ENCODE measurements at places on chromosomes 11 and 22.
A peak's percentile ranks its signal among the peaks of the same experiment; 100 is the strongest.

DNA sequence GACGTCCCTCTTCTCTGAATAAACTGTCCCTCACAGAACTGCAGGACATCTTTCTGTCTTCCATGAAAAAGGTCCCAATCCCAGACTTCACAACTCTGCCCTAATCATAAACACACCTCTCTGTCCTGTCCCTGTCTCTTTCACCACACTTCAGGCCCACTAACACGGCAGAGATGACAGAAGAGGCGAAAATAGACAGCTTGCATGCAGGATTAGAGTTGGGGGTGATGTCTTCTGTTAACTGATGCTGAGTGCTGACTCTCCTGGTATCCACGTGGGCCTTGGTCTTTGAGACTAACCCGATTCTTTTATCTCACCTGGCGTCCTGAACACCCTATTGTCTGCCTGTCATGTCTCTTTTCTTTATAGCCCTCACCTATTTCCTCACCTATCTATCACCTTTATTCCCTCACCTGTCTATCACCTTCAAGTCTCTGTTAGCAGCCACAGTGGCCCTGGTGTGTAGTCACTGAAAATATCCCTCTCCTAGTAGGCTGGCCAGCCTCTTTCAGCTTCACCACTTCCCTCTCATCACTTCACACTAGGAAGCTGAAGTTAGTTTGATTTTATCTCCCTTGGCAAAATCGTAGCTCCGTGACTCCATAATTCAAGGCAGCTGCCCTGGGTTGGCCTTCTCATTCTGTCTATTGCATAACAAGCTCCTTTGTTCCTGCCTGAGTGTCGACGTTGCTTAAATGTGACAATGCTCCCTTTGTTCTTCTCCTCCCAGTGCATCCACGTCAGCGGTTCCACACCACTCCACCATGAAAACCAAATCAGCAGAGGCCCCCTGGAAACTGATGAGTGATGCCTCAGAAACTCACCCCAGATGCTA is 30.6 kb upstream of the DRD2 start:
- no peak for DNase-seq

- no peak for DNase-seq
These were observed 47.2 kb downstream of the CCDC34 start for GRCh38 chr11:27315836-27316235.

DNA sequence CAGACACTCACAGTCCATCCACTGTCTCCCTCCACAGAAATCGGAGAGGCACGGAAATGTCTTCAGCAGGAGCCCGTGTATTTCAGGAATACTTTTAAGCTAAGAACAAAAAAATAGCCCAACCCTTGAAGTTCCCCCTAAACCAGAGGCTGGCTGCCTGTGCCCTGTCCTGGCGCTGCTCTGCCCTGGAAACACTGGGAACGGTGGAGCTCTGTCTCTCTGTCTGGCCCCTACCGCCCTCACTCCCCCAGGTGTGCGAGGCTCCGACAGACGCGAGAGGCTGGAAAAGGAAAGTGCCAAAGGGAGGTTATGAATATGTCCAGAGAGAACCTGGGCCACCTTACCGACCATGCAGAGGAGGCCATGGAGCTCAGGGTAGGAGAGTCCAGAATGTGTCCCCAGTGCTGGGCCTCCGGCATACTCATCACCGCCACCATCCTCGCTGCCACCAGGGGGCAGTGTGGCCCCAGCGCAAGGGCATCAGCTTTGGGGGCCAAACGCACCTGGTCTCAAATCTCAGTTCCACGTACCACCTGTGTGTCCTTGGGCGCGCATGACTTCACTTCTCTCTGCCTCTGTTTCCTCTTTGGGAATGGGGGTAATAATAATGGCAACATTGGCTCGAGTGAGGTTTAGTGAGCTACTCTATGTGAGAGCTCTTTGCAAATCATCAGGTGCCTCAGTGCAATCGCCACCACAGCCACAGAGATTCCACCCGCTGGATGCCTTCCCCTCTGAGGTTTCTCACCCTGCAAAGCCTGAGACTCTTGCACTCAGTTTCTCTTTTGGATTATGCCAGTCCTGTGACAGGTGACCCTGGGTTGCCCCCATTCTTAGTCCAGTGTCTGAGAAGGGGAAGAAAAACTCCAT is 10.4 kb upstream of the SLCO2B1 start:
- DNase-seq: peak; percentile 74

GRCh38 chr11:78935398-78936068 is 360.9 kb upstream of the NARS2 start:
- DNase-seq: no peak

DNA sequence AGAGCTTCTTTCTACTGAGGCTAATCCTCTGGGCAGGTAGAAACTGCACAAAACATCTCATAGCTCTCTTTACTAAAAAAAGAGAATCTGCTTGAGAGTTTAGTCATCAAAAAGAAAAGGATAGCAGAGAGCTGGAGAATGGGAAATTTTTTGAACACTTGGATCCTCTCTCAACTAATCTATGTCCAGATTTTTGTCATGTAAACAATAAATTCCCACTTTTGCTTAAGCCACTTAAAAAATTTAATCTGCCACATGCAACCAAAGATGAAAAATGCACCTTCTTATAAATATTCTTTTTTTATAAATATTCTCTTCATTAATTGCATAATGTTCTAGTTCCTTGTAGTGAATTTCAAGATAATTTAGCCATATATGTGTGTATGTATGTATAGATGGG is 10.5 kb downstream of the OR5D16 start:
- no peak for DNase-seq

DNA sequence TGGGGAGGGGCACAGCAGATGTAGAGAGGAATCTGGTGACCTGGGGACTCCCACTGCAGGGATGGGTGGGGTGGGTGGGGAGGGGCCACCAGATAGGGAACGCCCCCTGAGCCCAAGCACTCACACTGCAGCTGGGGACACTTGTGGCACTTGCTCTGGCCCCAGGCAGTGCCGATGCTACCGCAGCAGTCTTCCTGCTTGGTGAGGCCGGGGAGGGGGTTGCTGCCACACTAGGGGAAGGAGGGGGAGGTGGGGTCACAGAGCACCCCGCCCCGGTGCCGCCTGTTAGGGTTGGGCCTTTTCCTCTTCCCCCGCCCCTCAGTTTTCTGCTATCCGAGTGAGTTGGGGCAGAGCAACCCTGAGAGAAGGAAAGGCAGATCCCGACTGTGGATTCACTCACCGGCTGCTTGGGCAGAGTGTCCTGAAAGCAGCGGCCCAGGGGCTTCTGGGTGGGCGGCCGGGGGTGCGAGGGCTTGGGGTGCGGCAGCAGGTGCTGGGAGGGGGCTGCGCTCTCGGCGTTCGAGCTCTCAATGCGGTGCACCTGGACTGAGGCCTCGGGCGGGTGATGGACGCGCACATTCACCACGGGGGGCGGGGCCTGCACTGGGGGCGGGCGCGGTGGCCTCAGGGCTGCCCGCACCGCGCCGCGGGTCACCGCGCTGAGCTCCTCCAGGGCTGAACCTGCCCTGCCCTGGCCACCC is 4.7 kb downstream of the LTBP3 start:
- DNase-seq: peak; percentile 74

- no peak for DNase-seq
These were observed 23.1 kb upstream of the USP47 start for GRCh38 chr11:11818529-11819121.

- DNase-seq: no peak
These were observed 5.0 kb upstream of the FGF19 start for GRCh38 chr11:69708736-69709401.

DNA sequence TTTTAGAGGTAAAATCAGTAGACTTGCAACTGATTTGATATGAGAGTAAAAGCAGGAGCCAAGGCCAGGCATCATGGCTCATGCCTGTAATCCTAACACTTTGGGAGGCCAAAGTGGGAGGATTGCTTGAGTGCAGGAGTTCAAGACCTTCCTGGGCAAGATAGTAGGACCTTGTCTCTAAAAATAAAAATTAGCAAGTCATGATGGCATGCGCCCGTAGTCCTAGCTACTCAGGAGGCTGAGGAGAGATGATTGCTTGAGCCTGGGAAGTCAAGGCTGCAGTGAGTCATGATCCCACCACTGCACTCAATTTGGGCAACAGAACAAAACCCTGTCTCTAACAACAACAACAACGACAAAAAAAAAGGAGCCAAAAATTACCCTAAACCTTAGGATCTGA is 13.5 kb downstream of the SGSM3 start:
- DNase-seq: no peak

- DNase-seq: no peak
These were observed 10.0 kb upstream of the CCDC83 start for GRCh38 chr11:85845124-85845631.

GRCh38 chr11:128859563-128860441 is 7.3 kb downstream of the KCNJ1 start:
- DNase-seq: peak; percentile 78

GRCh38 chr11:20068691-20069090 is 91.6 kb downstream of the DBX1 start:
- DNase-seq: no peak

- DNase-seq: no peak
These were observed 8.7 kb downstream of the THY1 start for GRCh38 chr11:119414321-119414720.

DNA sequence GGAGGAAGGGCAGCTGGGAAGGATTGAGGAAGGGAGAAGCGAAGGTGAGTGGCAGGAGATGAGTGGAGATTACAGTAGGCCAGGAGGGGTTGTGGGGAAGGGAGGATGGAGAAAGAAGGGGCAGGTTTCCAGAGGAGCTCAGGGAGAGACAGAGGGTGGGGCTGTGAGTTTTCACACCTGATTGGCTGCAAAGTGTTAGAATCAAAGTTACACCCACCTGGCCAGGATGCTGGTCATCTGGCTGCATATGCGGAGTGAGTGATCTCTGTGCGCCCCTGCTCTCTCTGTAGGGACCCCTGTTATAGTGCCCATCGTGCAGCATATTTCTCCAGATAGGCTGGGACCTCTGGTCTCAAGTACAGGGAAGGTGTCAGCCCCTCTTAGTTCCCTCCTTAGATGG is 18.3 kb downstream of the AMPD3 start:
- no peak for DNase-seq

GRCh38 chr11:73195191-73196007 is 22.7 kb upstream of the P2RY2 start:
- no peak for DNase-seq

- DNase-seq: no peak
These were observed 2.4 kb upstream of the MFNG start for GRCh38 chr22:37488337-37489135.

GRCh38 chr11:76654298-76654851 is 16.2 kb downstream of the LRRC32 start:
- DNase-seq: no peak

DNA sequence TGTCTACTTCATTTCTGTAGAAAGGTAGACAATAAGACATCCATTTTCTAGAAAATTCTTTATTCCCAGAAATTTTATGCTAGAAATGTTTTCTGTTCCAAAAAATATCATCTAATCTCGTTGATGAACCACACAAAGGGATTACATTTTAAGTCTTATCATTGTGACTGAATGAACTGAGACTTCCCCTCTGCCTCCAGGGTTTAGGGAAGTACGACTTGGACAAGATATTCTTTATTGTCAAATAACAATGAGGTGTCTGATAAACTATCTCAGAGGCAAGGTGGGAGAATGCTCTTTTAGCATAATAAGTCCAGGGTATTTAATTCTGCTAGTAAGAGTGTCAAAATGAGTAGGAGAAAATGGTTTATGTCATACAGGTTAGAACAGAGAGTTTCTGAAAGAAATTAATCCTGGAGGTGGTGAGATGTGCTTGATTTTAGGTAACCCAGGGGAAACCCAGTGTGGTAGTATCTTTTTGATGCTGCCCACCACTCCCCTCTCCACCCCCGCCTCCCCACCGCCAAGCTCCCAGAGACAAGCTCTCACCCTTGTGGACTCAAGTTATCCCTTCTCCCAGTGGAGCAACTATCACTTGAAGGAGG is 100.6 kb downstream of the CD44 start:
- DNase-seq: no peak

GRCh38 chr11:128609785-128610184 is 22.4 kb upstream of the ETS1 start:
- no peak for DNase-seq

DNA sequence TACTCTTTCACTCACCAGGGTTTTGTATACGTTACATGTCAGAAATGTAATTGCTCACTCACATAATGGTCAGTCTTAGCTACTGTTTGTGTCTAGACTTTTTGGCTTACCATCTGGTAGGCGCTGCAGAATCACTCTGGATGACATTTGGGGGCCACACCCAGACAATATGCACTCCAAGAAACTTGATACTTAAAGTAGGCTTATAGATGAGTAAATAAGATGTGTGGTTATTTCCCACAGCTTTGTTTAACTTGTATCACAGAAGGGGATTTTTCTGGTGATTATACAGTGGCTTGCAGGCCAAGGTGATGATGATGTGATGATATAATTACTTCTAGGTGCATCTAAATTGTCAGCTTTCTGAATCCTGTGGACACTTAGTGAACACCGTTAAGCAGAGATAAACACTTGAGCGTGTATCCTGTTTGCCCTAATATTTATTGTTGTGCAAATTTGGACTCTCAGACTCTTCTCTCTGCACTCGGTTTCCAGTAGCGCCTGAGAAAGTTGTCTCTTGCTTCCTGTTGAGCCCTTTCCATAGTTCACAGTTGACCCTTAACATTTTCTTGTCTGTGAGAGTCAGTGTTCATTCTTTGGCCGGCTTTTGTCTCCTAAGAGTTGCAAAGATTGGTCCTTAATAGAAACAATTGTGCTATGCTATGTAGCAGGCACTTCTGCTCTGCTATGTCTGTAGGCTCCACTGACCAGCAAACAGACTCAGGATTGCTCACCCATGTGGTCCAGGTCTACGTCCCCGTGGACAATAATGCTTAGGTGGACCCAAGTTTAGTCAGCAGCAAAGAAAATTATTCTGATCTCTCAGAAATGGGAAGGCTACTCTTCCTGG is 89.3 kb downstream of the PRR5L start:
- no peak for DNase-seq

- no peak for DNase-seq
These were observed 1078.0 kb downstream of the NTM start for GRCh38 chr11:132448334-132448995.

- no peak for DNase-seq
These were observed 28.6 kb downstream of the ADAMTS15 start for GRCh38 chr11:130476922-130477491.

DNA sequence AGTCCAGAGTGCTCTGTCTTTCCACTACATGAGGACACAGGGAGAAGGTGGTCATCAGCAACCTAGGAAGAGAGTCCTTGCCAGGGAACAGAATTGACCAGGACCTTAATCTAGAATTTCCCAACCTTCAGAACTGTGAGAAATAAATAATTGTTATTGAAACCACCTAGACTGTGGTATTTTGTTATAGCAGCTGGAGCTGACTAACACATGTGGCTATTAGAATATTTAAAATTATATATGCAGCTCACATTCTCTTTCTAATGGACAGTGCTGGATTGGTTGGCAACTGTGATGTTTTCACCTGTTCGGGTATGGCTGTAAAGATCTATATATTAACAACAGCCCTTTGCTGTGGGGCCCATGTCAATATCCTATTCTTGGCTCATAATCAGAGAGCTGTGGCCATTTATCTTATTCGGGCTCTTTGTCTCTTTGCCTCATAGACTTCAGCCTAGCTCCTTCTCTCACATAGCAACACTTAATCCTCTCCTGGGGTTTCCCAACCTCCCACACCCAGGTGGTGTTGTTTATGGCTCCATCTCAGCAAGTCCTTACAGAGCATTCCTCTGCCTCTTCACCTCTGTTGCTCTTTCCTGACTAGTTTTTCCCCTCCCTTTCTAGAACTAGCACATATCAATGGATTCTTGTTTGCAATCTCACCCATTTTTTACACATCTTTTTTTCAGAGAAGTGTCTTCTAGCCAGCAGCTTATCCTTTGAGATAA is 46.4 kb upstream of the AMOTL1 start:
- no peak for DNase-seq

- DNase-seq: no peak
These were observed 113.3 kb downstream of the FAM76B start for GRCh38 chr11:95676308-95676707.

All from activated CD4-positive, alpha-beta T cell treated with anti-CD3 and anti-CD28 coated beads, Interleukin-2, amount 50 U/mL, for 1 hour (primary cell).